ELF-1 (cell line): ENCODE measurements at places on chromosomes 1 and 21.

- DNase-seq = no peak
Observed at GRCh38 chr1:45820788-45821187, 17.4 kb downstream of the MAST2 start.

DNA sequence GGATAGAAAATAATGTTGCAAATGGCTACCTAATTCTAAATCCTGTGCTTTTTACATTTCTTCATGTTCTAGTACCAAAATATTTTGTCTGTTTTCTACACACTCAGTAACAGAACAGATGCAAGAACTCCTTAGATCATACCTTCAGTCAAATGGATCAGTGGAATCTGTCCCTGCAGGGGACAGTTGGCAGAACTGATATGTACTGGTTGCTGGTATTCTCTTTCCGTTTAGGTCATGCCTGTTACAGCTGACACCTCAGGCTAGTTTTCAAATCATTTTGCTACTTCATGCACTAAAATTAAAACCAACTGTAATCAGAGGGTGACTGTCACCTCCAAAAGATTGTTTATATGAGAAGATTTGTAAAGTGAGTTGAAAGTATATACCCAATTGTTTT, 109.2 kb downstream of the TNNI3K start:
- no peak for DNase-seq

- DNase-seq = no peak
Observed at GRCh38 chr1:21853131-21853427, 41.0 kb downstream of the LDLRAD2 start.

- no peak for DNase-seq
Observed at GRCh38 chr1:19467199-19468187, 17.8 kb downstream of the CAPZB start.

DNA sequence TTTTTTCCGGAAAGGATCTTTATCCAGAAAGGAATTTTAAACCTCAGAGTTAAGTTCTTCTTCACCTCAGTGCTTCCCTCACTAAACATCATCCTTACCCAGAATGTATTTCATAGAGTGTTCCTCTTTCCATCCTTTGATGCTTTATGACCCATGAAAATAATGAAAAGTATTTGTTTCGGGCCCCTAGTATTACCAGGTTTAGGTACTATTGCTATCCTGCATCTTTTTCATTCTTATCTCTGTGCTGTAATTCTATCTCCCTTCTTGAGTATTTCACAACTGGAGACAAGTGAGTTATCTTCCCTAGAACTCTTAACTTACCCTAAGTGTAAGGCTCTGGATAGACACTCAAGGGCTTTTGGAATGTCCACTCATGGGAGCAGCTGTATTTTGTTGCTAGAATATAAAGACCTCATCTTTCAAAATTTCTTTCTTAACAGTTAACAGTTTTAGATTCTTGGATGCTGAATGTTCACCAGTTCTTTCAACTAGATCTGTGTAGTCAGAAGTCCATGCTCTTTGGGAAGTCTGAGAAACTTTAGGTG, 26.2 kb downstream of the UCK2 start:
- no peak for DNase-seq

- no peak for DNase-seq
Observed at GRCh38 chr1:84991097-84991920, 5.6 kb downstream of the MCOLN2 start.

GRCh38 chr1:186486061-186486460, 25.1 kb upstream of the PDC start:
- DNase-seq = no peak

- DNase-seq = no peak
Observed at GRCh38 chr1:71853360-71853759, 429.0 kb downstream of the NEGR1 start.

DNA sequence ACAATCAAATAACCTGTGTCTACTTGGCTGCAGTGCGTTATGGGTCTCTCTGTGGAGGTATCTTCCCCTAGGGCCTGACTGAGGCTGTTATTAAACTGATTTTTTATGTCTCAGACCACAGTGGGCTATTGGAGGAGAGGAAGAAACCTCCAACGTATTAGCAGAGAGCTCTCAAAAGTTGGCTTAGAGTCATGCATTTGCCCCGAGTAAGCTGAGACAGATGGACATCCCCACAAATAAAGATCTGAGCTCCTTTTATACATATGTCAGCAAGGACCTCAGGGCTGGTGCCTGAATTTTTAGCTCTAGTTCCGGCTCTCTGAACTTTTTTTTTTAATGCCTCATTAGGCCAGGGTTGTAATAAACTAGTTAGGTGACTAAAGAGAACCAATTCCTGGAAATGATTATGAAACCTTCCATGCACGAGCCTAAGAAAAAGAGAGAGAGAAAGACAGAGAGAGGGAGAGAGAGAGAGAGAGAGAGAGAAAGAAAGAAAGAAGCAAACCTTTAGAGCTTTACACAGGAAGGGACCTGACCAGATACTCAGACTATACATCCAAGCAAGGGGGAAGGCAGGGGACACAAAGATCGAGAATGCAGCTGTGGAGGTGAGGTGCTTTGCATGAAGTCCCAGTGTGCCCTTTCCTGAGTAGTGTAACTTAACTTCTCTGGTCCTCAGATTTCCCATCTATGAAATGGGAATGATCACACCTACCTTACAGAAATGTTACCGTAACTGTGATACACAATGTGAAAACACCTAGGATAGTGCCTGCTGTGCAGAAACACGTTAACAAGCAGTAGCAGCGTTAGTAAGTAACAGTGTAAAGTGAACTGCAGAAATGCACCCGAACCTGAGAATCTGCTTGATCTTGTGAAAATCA, 8.4 kb upstream of the PIGR start:
- DNase-seq = no peak

- DNase-seq = no peak
Observed at GRCh38 chr1:246262281-246262680, 244.8 kb downstream of the SMYD3 start.

DNA sequence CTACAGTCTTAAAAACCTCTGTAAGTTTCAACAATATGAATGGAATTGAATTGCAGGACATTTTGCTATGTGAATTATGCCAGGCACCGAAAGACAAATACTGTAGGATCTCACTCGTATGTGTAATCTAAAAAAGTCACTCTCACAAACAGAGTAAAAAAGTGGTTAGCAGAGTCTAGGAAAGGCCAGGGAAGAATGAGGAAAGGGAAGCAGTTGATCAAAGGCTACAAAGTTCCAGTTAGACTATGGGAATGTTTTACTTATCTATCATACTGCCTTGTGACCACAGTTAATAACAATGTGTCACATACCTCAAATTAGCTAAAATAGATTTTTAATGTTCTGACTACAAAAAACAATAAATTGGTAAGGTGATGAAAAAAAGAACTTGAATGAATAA, 565.4 kb upstream of the BRINP3 start:
- DNase-seq = no peak

DNA sequence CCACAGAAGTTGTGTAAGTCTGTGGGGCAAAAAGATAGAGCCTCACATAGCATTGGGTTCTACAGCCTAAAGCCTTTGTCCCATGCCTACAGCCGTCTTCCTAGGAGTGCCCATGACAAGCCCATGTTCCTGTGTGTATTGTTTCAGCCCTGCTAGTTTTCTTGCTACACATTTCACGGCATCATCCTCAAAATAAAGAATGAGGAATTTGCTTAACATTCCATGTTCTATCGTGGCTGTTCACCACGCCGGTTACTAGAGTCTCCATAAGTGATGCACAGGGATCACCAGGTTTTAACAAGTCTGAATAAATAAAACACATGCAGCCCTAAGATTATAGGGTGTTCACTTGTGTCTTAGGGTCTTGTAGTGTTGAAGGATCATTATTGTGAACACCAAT, 87.4 kb upstream of the NGF start:
- DNase-seq = no peak

GRCh38 chr1:182446033-182446669, 3.8 kb upstream of the RGSL1 start:
- peak; percentile 49 for DNase-seq

DNA sequence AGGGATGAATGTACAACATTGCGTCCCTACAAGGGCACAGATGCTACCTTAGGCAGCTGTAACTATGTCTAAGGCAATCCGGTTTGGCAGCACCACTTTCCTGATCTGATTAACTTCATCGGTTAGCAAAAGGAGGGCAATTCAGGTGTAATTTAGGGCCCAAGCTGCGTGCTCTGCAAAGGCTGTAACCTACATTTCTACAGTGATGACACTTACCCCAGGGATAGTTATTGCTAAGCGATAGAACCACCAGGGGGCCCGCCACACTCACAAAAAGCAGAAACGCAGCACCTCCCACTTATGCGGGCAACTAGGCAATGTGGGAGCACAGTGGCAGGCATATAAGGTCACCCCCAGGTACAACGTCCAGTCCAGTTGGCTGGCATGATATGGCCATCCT, 113.5 kb downstream of the GDAP2 start:
- peak; percentile 19 for DNase-seq

GRCh38 chr1:18724801-18725200, 94.2 kb downstream of the PAX7 start:
- no peak for DNase-seq
